Activated CD4-positive, alpha-beta T cell treated with anti-CD3 and anti-CD28 coated beads for 36 hours (primary cell): ENCODE measurements at places on chromosomes 7 and 10. TPM values are rescaled to one million over a fixed set of nuclear protein-coding genes. Genes with fewer than 3 reads are reported as not detected.
A peak's percentile ranks its signal among the peaks of the same experiment; 100 is the strongest.

Gene LGI1
- not detected for total RNA-seq

Gene ERCC6
- total RNA-seq, result 15.8 TPM

Gene HYCC1
- 23.9 TPM for total RNA-seq

Gene ZWINT
- 77.8 TPM for total RNA-seq

Gene PDZD7
- total RNA-seq, result 0.32 TPM

DNA sequence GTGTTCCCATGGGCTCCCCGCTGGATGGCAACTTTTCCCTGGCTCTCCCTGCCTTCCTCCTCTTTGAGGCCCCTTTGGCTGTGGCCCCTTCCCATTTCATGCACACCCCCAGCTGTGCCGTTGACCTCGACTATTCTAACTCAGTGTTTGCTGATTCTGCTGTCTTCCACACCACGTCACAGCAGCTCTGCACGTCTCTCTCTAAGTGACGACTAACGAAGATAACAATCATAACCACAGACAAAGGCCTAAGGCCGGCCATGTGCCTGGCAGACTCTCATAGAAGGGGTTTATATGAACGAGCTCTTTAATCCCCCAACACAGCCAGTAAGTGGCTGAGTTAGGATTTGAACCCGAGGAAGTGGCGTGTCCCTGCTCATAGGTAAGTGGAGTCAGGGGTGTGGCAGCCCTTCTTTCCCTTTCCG, 151.5 kb upstream of the SHH start:
- H3K27me3 ChIP-seq, result peaks cover 18% of the 10 kb centered on the region
- no peak overlapping the region for H3K27ac ChIP-seq
- H3K4me3 ChIP-seq, result no peak overlapping the region
- H3K4me1 ChIP-seq, result peaks cover 28% of the 10 kb centered on the region
- H3K36me3 ChIP-seq, result no peaks in the 10 kb centered on the region
- DNase-seq, result no peak

GRCh38 chr7:2931034-2931415, 86.9 kb upstream of the GNA12 start:
- H3K27ac ChIP-seq, result peak overlapping the region; percentile 37
- peaks cover 20% of the 10 kb centered on the region for H3K4me1 ChIP-seq
- H3K36me3 ChIP-seq, result peaks cover 50% of the 10 kb centered on the region
- H3K27me3 ChIP-seq, result no peaks in the 10 kb centered on the region

DNA sequence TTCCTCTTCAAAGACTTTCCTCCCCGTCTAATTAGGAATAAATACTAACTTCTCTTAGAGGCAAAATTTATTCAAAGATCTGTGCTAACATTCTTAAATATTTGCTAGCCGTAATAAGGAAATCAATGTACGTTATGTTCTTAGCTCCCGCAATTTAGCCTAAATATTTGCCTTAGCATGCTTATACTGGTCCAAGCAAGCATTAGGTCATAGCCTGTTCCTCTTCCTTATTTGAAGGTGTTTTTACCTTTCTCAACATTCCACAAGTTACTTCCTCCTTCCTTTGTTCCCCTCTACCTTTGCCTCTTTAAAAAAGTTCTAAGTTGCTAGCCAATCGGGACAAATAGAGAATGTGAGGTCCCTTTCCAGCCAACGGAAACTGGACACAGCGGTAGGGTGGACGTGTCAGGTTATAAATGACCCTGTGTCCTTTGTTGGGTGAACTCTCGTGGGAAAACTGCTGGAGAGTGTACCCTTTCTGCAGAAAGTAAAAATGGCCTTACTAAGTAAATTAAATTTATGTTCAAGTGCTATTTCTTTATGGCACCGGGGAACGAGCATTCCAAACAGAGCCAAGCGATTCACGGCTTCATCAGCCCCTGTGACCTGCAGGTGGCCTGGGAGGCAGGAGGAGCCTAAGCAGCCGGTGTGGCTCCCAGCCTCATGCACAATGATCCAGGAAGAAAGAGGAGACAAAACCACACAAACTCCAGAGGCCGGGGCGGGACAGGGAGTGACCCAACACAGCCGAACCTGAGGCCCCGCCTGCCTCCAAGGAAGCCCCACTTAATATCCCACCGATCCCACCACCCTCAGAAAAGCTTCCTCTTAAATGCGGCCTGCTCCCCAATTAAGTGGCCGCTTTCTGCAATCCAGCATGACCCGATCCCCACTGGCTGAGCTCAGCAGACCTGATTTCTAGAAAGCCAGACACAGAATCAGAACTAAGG, 67.0 kb downstream of the ZRANB1 start:
- H3K27ac ChIP-seq, result no peak overlapping the region
- no peaks in the 10 kb centered on the region for H3K4me1 ChIP-seq
- no peaks in the 10 kb centered on the region for H3K27me3 ChIP-seq
- no peak for DNase-seq

DNA sequence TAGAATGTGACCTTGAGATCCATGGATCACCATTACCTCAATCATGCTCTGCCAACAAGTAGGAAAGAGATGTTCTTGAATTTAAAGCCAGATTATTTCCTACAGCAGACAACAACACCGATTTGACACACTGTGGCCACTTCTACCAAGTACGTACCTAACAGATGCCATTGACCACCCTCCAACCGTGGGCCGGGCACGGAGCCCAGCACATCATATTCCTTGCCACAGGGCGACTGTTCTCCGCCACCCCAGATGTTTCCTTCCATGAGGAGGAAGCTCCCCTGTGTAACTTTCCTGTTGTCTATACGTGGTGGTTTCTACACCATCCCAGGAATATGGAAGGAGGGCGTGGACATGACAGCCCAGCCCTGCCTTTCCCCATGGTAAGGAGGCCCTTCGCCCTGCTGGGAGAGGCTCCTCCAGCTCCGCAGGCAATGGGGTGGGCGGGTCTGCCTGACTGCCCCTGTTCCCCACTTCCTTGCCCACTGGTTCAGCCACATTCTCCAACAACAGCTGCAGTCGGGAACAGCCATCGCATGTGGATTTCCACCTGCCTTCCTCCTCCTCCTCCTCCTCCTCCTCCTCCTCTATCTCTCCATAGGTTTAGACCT, 7.2 kb downstream of the CHST15 start:
- H3K4me1 ChIP-seq, result no peaks in the 10 kb centered on the region
- H3K36me3 ChIP-seq, result no peaks in the 10 kb centered on the region
- no peak for DNase-seq
- H3K27ac ChIP-seq, result no peak overlapping the region

- no peaks in the 10 kb centered on the region for H3K4me1 ChIP-seq
- no peak for DNase-seq
- H3K36me3 ChIP-seq, result no peaks in the 10 kb centered on the region
- H3K27ac ChIP-seq, result no peak overlapping the region
These were observed 13.2 kb downstream of the PCLO start for GRCh38 chr7:83149466-83149865.

- no peaks in the 10 kb centered on the region for H3K4me1 ChIP-seq
- no peak for DNase-seq
- H3K36me3 ChIP-seq, result no peaks in the 10 kb centered on the region
- no peak overlapping the region for H3K4me3 ChIP-seq
These were observed 112.0 kb downstream of the PDE1C start for GRCh38 chr7:31958226-31958625.

GRCh38 chr10:61215246-61215645, 237.9 kb downstream of the TMEM26 start:
- no peak for DNase-seq
- H3K27me3 ChIP-seq, result peaks cover 2% of the 10 kb centered on the region
- no peaks in the 10 kb centered on the region for H3K4me1 ChIP-seq
- no peaks in the 10 kb centered on the region for H3K36me3 ChIP-seq
- no peak overlapping the region for H3K4me3 ChIP-seq

GRCh38 chr7:77696643-77697534, 630 bp downstream of the RSBN1L start:
- H3K4me1 ChIP-seq, result peaks cover 49% of the 10 kb centered on the region
- peak overlapping the region; percentile 95 for H3K27ac ChIP-seq
- DNase-seq, result peak; percentile 79
- peaks cover 22% of the 10 kb centered on the region for H3K36me3 ChIP-seq

DNA sequence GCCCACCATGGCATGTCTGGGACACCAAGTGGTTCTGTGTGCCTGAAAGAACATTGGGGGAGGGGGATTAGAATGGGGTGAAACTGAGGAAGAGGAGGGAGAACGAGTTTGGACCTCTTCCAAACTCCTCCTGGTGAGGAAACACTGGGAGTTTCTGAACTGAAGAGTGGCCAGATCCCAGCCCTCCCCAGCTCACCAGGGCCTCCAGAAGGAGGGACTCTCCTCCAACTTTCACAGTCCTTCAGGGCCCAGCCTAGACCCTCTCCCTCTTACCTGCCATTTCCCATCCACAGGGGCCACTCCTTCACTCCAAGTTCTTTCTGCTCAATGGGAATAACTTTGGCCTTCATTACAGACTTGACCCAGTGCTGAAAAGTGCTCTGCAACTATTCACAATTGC, 132.0 kb upstream of the FOXK1 start:
- DNase-seq, result no peak
- peaks cover 15% of the 10 kb centered on the region for H3K27me3 ChIP-seq
- no peaks in the 10 kb centered on the region for H3K4me1 ChIP-seq
- H3K27ac ChIP-seq, result no peak overlapping the region
- H3K4me3 ChIP-seq, result no peak overlapping the region

DNA sequence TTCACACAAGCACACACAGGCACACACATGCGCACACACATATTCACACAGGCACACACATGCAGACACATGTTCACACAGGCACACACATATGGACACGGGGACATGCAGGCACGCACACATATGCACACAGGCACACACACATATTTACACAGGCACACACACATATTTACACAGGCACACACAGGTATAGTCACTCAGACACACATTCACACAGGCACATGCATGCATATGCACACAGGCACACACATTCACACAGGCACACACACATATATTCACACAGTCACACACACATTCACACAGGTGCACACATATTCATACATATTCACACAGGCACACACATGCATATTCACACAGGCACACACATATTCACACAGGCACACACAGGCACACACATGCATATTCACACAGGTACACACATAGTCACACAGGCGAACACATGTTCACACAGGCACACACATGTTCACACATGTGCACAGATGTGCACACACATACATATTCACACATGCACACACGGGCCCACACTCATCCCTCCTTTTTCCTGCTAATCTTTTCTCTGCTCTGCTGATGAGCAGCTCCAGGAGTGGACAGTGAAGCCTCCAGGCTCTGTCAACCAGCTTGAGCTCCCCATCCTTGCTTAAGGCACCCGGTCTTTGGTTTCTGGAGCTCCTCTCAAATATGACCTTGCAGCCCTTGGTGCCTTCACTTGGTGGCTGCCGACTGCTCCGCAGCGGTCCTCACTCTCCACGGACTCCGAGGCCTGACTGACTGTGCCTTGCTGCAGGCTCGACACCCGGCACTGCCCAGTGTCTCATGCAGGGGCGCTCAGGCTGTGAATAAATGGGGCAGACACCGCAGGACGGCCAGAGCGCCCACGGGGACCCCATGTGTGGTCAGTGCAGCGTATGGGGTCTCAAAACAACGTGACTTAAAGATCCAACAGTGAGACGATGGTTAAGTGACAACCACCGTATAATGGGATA, 581.2 kb upstream of the MGMT start:
- H3K27ac ChIP-seq, result no peak overlapping the region
- no peaks in the 10 kb centered on the region for H3K36me3 ChIP-seq
- H3K4me3 ChIP-seq, result no peak overlapping the region
- DNase-seq, result no peak
- H3K27me3 ChIP-seq, result peaks cover 2% of the 10 kb centered on the region

- peaks cover 12% of the 10 kb centered on the region for H3K36me3 ChIP-seq
- no peak for DNase-seq
- H3K27me3 ChIP-seq, result no peaks in the 10 kb centered on the region
- no peak overlapping the region for H3K27ac ChIP-seq
- H3K4me1 ChIP-seq, result no peaks in the 10 kb centered on the region
These were observed 119.3 kb downstream of the BBS9 start for GRCh38 chr7:33248671-33249070.

GRCh38 chr7:155285833-155286232, 11.8 kb upstream of the INSIG1 start:
- no peak for DNase-seq
- H3K4me3 ChIP-seq, result no peak overlapping the region
- H3K27ac ChIP-seq, result no peak overlapping the region
- no peaks in the 10 kb centered on the region for H3K36me3 ChIP-seq
- H3K27me3 ChIP-seq, result no peaks in the 10 kb centered on the region

GRCh38 chr7:30930621-30931020, 19.0 kb downstream of the AQP1 start:
- no peaks in the 10 kb centered on the region for H3K36me3 ChIP-seq
- no peaks in the 10 kb centered on the region for H3K4me1 ChIP-seq
- no peaks in the 10 kb centered on the region for H3K27me3 ChIP-seq
- no peak for DNase-seq

DNA sequence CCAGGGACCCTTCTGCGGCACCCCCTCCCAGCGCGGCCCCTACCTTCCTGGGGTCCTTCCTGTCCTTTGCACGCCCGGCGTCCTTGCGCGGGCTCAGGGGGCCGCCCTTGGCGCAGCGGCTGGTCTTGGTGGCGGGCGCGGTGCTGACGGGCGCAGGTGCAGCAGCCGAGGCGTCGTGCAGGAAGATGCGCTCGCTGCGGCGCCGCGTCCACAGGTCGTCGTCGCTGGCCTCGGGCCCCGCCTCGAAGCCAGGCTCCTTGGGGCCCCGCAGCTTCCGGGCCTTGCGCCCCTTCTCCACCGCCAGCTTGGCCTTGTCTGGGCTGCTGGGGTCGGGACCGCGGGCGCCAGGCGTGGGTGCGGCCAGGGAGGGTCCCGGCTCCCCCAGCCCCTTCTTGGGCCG, 49.8 kb downstream of the SLC29A4 start:
- no peak for DNase-seq
- peaks cover 16% of the 10 kb centered on the region for H3K4me1 ChIP-seq
- H3K27me3 ChIP-seq, result no peaks in the 10 kb centered on the region
- H3K27ac ChIP-seq, result no peak overlapping the region
- H3K4me3 ChIP-seq, result no peak overlapping the region

DNA sequence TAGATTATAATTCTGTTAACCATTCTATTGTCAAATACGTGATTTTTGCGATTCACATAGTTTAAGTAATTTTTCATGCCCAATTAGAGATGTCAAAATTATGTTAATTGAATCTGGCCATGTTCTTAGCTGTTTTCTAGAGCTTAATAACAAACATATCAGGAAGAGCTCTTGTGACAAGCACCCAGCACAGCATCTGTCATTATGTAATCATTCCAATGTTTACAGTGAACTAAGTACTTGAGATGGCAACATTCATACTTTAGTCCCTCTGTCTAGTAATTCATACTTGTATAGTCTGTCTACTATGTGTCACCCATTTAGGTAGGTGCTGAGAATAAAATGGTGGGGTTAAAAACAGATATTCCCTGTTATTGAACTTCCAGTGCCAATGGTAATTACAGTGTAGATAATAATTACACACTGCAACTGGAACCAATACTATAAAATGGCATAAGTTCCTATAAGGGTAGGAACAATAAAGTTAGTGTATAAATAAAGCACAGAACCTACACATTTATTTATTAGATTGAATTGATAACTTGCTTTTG, 55.2 kb downstream of the ZEB1 start:
- peaks cover 44% of the 10 kb centered on the region for H3K4me1 ChIP-seq
- H3K36me3 ChIP-seq, result peaks cover 3% of the 10 kb centered on the region
- H3K27ac ChIP-seq, result no peak overlapping the region
- no peaks in the 10 kb centered on the region for H3K27me3 ChIP-seq
- H3K4me3 ChIP-seq, result no peak overlapping the region
- DNase-seq, result no peak

- peaks cover 45% of the 10 kb centered on the region for H3K4me1 ChIP-seq
- no peak overlapping the region for H3K4me3 ChIP-seq
- no peak for DNase-seq
- no peaks in the 10 kb centered on the region for H3K27me3 ChIP-seq
- H3K36me3 ChIP-seq, result peaks cover 7% of the 10 kb centered on the region
These were observed 8.8 kb downstream of the INPP5F start for GRCh38 chr10:119734396-119735332.

GRCh38 chr10:6347391-6347951, 144.7 kb downstream of the PFKFB3 start:
- H3K27me3 ChIP-seq, result no peaks in the 10 kb centered on the region
- DNase-seq, result peak; percentile 83
- H3K36me3 ChIP-seq, result peaks cover 26% of the 10 kb centered on the region
